ENCODE measurements at places on chromosomes 5 and 9. TPM values are rescaled to one million over a fixed set of nuclear protein-coding genes. Genes with fewer than 3 reads are reported as not detected.

GRCh38 chr5:147360816-147361215, 126.0 kb downstream of the STK32A start:
- H3K4me1 ChIP-seq, result no peaks in the 10 kb centered on the region
- DNase-seq, result no peak
- no peak overlapping the region for H3K27ac ChIP-seq
- no peak overlapping the region for H3K4me3 ChIP-seq

DNA sequence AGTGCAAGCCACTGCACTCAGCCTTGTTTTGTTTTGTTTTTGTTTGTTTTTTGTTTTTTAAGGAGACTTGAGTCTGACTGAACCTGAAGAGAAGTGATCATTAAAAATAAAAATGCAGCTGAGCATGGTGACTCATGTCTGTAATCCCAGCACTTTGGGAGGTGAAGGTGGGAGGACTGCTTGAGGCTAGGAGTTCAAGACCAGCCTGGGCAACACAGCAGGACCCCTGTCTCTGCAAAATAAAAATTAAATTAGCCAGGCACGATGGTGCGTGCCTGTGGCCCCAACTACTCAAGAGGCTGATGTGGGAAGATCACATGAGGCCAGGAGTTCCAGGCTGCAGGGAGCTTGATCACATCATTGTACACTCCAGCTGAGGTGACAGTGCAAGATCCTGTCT, 6.2 kb downstream of the SLC1A1 start:
- H3K4me3 ChIP-seq, result no peak overlapping the region
- no peaks in the 10 kb centered on the region for H3K36me3 ChIP-seq
- DNase-seq, result no peak
- peaks cover 49% of the 10 kb centered on the region for H3K27me3 ChIP-seq

PKD2L2 gene
- 0.38 TPM for total RNA-seq

DNA sequence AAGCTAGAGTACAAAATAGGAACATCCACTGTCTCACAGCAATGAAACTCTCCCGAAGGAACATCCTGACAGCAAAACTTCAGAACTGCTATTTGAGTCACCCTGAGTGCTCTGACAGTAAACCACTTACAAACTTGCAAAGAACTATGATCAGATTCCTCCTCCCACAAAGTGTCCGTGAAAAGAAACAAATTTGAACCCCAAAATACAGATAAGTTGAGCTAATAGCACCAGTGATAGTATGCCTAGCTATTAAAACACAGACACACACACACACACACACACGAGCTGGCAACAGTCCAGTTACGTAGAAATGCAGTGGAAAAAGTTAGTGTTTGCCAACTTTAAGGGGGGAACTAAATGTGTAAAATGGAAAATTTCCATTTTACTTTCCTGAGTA, 3.1 kb upstream of the GLIS3 start:
- no peak overlapping the region for H3K4me3 ChIP-seq
- H3K4me1 ChIP-seq, result peaks cover 25% of the 10 kb centered on the region
- H3K36me3 ChIP-seq, result no peaks in the 10 kb centered on the region

GRCh38 chr5:151661968-151662732, 24.6 kb downstream of the SPARC start:
- no peak overlapping the region for H3K27ac ChIP-seq
- no peaks in the 10 kb centered on the region for H3K36me3 ChIP-seq
- no peak for DNase-seq
- H3K4me1 ChIP-seq, result peaks cover 13% of the 10 kb centered on the region
- H3K27me3 ChIP-seq, result peaks cover 16% of the 10 kb centered on the region

RANBP6 gene
- 18.8 TPM for total RNA-seq

GRCh38 chr9:127014216-127014909, 99.8 kb downstream of the RALGPS1 start:
- no peak overlapping the region for H3K27ac ChIP-seq
- no peak for DNase-seq
- no peaks in the 10 kb centered on the region for H3K36me3 ChIP-seq
- H3K4me1 ChIP-seq, result no peaks in the 10 kb centered on the region
- no peak overlapping the region for H3K4me3 ChIP-seq
- peaks cover 28% of the 10 kb centered on the region for H3K27me3 ChIP-seq

- peaks cover 3% of the 10 kb centered on the region for H3K4me1 ChIP-seq
- H3K4me3 ChIP-seq, result no peak overlapping the region
- H3K27me3 ChIP-seq, result no peaks in the 10 kb centered on the region
- peaks cover 2% of the 10 kb centered on the region for H3K36me3 ChIP-seq
- no peak overlapping the region for H3K27ac ChIP-seq
Observed at GRCh38 chr9:111897601-111898137, 1.1 kb downstream of the UGCG start.

- H3K4me1 ChIP-seq, result no peaks in the 10 kb centered on the region
- no peak for DNase-seq
- peaks cover 6% of the 10 kb centered on the region for H3K27me3 ChIP-seq
- H3K27ac ChIP-seq, result no peak overlapping the region
- no peak overlapping the region for H3K4me3 ChIP-seq
Observed at GRCh38 chr5:154625031-154625430, 130.1 kb upstream of the LARP1 start.

DNA sequence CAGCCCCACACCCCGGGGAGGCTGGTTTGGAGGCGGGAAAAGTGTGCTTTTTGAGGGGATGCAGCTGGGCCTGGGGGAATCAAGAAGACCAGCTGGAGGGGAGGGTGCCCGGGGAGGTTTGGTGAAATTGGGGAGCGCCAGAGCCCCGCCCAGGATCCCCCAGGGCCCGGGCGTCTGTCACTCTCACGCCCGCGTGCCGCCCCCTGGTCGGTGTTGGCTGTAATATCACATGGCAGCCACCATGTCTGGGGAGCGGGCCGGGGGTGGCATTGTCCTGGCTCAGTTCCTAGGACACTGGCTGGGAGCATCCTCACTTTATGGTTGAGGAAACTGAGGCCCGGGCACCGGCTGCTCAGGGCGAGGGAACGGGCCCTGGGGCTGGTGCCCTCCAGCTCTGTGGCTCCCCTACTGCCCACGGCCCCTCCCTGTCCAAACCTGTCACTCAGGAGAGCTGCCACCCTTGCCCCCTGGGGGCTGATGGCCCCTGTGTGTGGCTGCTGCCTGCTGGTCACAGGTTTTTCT, 27.5 kb downstream of the ASS1 start:
- H3K27me3 ChIP-seq, result peaks cover 37% of the 10 kb centered on the region
- no peaks in the 10 kb centered on the region for H3K36me3 ChIP-seq
- DNase-seq, result no peak

ADGRD2 gene
- not detected for total RNA-seq

GRCh38 chr9:135010921-135011320, 76.5 kb upstream of the OLFM1 start:
- H3K4me3 ChIP-seq, result no peak overlapping the region
- no peak overlapping the region for H3K27ac ChIP-seq
- H3K27me3 ChIP-seq, result no peaks in the 10 kb centered on the region
- no peaks in the 10 kb centered on the region for H3K4me1 ChIP-seq
- no peaks in the 10 kb centered on the region for H3K36me3 ChIP-seq

- H3K4me3 ChIP-seq, result no peak overlapping the region
- H3K36me3 ChIP-seq, result no peaks in the 10 kb centered on the region
- DNase-seq, result no peak
- no peak overlapping the region for H3K27ac ChIP-seq
- peaks cover 8% of the 10 kb centered on the region for H3K4me1 ChIP-seq
- no peaks in the 10 kb centered on the region for H3K27me3 ChIP-seq
Observed at GRCh38 chr5:80282054-80282453, 26.2 kb upstream of the SERINC5 start.

SPATA31A3 gene
- total RNA-seq, result not detected

- H3K36me3 ChIP-seq, result no peaks in the 10 kb centered on the region
- H3K27me3 ChIP-seq, result no peaks in the 10 kb centered on the region
- no peak for DNase-seq
- H3K4me3 ChIP-seq, result no peak overlapping the region
- no peak overlapping the region for H3K27ac ChIP-seq
Observed at GRCh38 chr5:83683836-83684235, 36.8 kb downstream of the HAPLN1 start.

DNA sequence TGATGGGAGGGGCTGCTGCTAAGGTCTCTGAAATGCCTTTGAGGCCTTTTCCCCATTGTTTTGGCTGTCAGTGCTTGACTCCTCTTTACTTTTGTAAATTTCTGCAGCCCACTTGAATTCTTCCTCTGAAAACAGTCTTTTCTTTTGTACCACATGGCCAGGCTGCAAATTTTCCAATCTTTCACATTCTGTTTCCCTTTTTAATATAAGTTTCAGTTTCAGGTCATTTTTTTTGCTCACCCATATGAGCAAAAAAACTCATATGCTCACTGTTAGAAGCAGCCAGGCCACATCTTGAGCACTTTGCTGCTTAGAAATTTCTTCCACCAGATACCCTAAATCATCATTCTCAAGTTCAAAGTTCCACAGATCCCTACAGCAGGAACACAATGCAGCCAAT, 234.6 kb upstream of the ADRA1B start:
- no peaks in the 10 kb centered on the region for H3K27me3 ChIP-seq
- H3K4me3 ChIP-seq, result no peak overlapping the region
- DNase-seq, result no peak
- H3K36me3 ChIP-seq, result no peaks in the 10 kb centered on the region
- no peak overlapping the region for H3K27ac ChIP-seq

FAM193B gene
- total RNA-seq, result 116 TPM

DNA sequence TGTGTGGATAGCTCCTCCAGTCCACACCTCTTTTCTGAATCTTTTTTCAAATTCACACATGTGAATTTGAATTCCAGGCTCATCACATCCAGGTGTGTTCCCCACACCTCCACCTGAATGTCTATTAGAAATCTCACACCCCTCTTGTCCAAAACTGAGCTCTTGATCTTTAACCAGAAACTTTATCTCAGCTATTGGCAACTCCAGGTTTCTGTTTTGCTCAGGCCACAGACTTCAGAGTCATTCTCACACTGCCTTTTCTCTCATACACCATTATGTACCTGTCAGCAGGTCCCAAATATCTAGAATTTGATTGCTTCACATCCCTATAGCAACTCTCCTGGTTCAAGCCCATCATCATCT, 11.6 kb downstream of the NIPSNAP3B start:
- no peak for DNase-seq
- H3K36me3 ChIP-seq, result no peaks in the 10 kb centered on the region
- H3K4me1 ChIP-seq, result no peaks in the 10 kb centered on the region
- peaks cover 19% of the 10 kb centered on the region for H3K27me3 ChIP-seq

FAM153A gene
- 0.54 TPM for total RNA-seq

PAEP gene
- not detected for total RNA-seq

CDKN2B-AS1 gene
- total RNA-seq, result 3.3 TPM

All from activated CD8-positive, alpha-beta memory T cell treated with anti-CD3 and anti-CD28 coated beads, Interleukin-2, amount 10 ng/mL, durations not matched to agents 7 days and 5 days (primary cell).